ENCODE measurements at places on chromosomes 5 and 9. TPM values are rescaled to one million over a fixed set of nuclear protein-coding genes. Genes with fewer than 3 reads are reported as not detected.

DNA sequence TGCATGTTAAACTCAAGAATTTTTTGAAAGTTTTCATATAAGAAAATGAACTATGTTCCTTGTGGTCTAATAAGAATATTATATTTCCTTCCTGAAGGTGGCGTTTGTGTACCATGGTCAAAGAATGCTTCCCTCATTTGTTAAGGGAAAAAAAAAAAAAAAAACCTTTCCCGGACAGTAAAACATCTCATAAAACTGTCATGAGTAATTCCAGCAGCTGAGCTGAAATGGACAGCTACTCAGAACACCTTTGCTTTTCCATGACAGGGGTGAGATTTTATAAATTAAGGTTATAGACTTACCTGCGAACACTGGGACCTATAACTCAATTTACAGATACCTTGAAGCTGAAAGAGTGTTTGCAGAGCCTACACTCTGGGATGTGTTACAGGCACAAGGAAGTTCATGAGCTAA lies 113.2 kb upstream of the RANBP3L start:
- H3K4me3 ChIP-seq = no peak overlapping the region
- no peak overlapping the region for H3K27ac ChIP-seq
- H3K4me1 ChIP-seq = no peaks in the 10 kb centered on the region
- no peaks in the 10 kb centered on the region for H3K27me3 ChIP-seq

DNA sequence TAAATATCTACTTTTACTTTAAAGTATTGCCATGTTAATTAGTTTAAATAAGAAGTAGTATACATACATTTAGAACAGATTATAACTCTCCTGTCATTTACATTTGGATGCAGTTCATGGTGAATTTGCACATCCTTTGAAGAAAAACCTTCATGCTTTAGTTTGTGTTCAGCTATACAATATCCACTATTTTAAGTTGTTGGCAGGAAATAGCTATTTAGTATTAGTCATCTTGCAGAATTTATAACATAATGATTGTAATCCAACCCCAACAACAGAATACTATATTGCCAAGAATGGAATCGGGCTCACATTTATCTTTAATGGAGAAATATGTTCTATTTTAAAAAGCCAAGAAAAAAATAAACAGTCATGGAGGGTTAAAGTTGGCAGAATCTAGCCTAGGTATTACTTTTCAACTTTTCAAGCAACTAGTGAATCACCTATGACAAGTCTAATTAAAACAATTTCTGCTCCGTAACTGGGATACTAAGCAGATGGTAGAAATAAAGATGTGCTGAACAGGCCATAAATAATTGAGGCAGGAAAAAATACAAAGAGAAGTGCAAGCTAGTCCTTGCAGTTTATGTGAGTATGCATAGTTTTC lies 1170.6 kb upstream of the NUDT12 start:
- H3K4me3 ChIP-seq = no peak overlapping the region
- no peaks in the 10 kb centered on the region for H3K27me3 ChIP-seq
- H3K4me1 ChIP-seq = no peaks in the 10 kb centered on the region
- no peak for DNase-seq
- H3K36me3 ChIP-seq = no peaks in the 10 kb centered on the region

GRCh38 chr9:36900856-36901220 lies 133.2 kb downstream of the PAX5 start:
- no peak overlapping the region for H3K27ac ChIP-seq
- no peaks in the 10 kb centered on the region for H3K27me3 ChIP-seq
- no peak for DNase-seq
- peaks cover 85% of the 10 kb centered on the region for H3K36me3 ChIP-seq
- H3K4me3 ChIP-seq = no peak overlapping the region

DNA sequence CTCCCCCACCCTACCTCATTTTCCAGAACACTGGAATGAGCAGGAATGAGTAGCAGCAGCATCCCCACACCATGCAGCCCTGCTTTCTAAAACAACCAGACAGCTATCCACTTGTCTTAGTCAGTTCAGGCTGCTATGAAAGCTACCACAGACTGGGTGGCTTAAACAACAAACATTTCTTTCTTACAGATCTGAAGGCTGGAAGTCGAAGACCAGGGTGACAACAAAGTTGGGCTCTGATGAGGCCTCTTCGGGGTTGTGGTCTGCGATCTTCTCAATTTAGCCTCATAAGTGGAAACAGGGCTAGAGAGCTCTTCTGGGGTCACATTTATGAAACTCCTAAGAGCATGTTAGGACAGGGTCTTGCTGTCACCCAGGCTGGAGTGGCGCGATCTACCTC lies 38.9 kb downstream of the LPAR1 start:
- H3K27me3 ChIP-seq = no peaks in the 10 kb centered on the region
- no peak overlapping the region for H3K4me3 ChIP-seq
- H3K4me1 ChIP-seq = peaks cover 4% of the 10 kb centered on the region
- no peak for DNase-seq
- H3K27ac ChIP-seq = no peak overlapping the region

DNA sequence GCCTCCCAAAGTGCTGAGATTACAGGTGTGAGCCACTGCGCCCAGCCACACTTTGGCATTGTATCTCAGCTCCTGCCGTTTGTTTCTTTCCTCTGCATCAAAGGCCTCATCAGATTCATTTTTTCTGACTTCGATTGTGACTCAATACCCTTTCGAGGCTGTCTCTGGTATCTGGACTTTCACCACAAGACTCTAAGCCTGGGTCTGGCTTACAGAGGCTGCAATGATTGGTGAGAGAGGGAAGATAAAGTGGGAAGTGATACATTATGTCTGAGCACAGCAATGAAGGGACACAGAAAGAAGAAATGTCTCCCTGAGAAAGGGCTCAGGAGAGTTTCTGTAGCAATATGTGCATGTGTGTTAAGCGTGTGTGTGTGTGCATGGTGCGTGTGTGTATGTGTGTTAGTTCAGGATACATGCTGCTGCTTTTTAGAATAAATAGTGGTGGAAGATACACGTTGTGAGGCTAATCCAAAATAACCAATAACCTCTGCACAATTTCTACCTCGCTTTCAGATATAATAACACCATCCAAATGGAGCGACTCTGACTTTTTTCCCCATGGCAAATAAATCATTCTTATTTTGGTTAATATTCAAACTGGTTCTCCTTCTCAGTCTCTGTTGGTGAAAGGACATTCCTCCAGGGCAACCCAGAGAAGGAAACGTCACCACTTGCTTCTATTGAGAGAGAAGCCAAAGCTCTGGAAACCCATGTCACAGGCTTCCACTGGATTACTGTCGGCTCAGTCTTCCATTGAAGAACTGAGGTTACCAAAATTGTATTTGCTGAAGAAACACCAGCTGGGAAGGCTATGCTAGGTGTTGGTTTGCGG lies 8.1 kb upstream of the DAB2 start:
- H3K36me3 ChIP-seq = no peaks in the 10 kb centered on the region
- H3K27me3 ChIP-seq = peaks cover 9% of the 10 kb centered on the region
- no peak overlapping the region for H3K27ac ChIP-seq
- no peaks in the 10 kb centered on the region for H3K4me1 ChIP-seq
- DNase-seq = no peak
- H3K4me3 ChIP-seq = no peak overlapping the region

Gene SH3RF2
- polyA plus RNA-seq = 0.11 TPM

- H3K27ac ChIP-seq = no peak overlapping the region
- H3K4me1 ChIP-seq = no peaks in the 10 kb centered on the region
- DNase-seq = no peak
- H3K36me3 ChIP-seq = no peaks in the 10 kb centered on the region
Observed at GRCh38 chr5:171592076-171592475, 172.6 kb downstream of the FGF18 start.

- H3K27ac ChIP-seq = no peak overlapping the region
- no peaks in the 10 kb centered on the region for H3K4me1 ChIP-seq
- no peaks in the 10 kb centered on the region for H3K36me3 ChIP-seq
- no peak overlapping the region for H3K4me3 ChIP-seq
- no peak for DNase-seq
Observed at GRCh38 chr5:150256410-150257064, 33.0 kb downstream of the CAMK2A start.

GRCh38 chr9:79362100-79363081 lies 209.4 kb upstream of the TLE4 start:
- no peak for DNase-seq
- no peaks in the 10 kb centered on the region for H3K36me3 ChIP-seq
- H3K4me3 ChIP-seq = no peak overlapping the region
- H3K27me3 ChIP-seq = peaks cover 9% of the 10 kb centered on the region
